Sciatic nerve (tissue), 2 donors: ENCODE measurements at places on chromosomes 3 and 15. TPM values are rescaled to one million over a fixed set of nuclear protein-coding genes. Genes with fewer than 3 reads are reported as not detected.

- no peak for DNase-seq
Observed at GRCh38 chr3:141255846-141256261, 24.2 kb downstream of the PXYLP1 start.

DNA sequence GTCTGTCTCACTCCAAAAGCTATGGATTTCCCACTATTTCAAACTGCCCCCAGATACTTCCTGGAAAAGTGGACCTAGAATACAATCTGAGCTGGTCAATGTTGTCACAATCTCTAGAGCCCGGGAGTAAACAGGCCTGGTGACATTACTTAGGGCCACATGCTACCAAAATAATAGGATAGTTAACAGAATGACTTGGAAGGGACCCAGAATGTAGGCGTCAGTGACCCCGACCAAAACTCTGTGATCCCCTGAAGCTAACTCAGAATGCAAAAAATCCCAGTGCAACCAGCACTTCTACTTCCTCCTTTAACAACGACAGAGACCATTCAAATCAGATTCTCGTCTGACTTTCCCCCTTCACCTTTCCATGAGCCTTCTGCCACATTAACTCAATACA is 51.5 kb upstream of the CDV3 start:
- DNase-seq, result no peak

GRCh38 chr3:47022641-47023071 is 43.2 kb downstream of the NBEAL2 start:
- no peak for DNase-seq

GRCh38 chr3:54939557-54940300 is 11.9 kb upstream of the LRTM1 start:
- DNase-seq, result no peak

GRCh38 chr3:156050918-156051317 is 69.5 kb upstream of the KCNAB1 start:
- no peak for DNase-seq

- DNase-seq, result no peak
Observed at GRCh38 chr3:24197809-24198208, 252.7 kb downstream of the NR1D2 start.

GRCh38 chr3:56915966-56916586 is 114.3 kb upstream of the ARHGEF3 start:
- no peak for DNase-seq

- no peak for DNase-seq
Observed at GRCh38 chr15:92519709-92520108, 126.0 kb downstream of the ST8SIA2 start.

DNA sequence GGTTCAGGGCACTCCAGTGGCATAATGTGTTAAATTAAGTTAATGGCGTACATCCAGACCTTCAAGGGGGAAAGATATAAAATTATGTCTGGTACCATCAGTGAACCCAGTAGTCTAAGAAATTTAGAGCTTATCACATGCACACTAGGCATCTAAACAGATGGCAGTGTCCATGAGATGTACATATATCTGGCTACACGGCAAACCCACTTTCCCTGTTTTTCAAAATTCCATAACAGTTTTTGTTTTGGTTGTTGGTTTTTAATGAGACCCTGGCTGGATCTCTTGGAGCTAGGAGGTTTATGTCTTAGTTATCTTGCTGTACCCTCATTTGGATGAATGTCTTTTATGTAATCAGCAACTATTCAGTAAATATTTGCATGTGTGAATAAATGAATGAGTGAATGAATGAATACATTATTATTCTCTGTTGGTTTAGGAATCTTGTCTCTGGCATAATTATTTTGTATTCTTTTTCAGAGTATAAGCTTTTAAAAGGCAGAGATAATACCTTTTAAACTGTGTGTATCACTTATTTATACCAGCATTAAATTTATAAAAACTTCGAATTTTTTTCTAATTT is 3.1 kb upstream of the UTS2B start:
- DNase-seq, result no peak

- peak; percentile 61 for DNase-seq
Observed at GRCh38 chr3:129616713-129617112, 10.2 kb upstream of the PLXND1 start.

DNA sequence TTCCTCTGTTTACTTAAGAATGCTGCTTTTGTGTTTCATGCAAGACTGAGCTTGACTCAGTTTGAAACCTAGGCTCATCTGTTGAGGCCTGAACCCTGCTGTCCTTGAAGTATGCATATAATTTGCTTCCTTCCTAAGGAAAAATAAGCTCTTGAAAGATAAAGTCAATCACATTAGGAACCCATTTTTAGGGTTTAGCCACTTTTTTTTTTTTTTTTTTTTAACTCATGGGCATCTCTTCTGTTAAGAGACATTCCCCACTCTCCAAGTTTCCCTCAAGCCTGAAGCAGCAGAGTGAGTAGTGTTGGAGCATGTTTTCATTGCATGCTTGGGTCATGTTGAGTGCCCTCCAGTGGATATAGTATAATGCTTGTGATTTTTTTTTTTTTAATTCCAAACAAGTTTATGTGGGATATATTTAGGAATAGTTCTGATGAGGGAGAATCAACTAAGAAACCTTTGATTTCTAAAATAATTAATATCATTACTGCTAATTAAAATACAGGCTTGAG is 3.6 kb downstream of the CTNNB1 start:
- no peak for DNase-seq

DNA sequence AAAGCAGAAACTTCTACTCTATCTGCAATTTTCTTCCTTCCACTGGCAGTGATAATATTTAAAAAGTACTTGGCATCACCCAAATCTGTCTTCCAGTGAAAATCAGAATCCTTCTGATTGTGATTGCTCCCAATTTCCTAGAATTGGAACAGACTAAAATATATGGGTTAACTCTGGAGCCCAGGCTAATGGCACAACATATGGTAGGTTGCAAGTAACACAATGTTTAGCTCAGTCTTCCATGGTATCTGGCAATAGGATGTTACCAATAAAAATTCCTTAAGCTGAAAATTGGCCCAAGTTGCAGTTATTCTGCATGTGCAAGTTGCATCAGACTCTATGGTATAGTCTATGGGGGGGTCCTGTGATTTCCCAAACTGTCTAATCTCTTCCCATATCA is 273.5 kb upstream of the ADAMTS9 start:
- DNase-seq, result no peak

- DNase-seq, result no peak
Observed at GRCh38 chr3:31448035-31448881, 84.5 kb upstream of the STT3B start.

DNA sequence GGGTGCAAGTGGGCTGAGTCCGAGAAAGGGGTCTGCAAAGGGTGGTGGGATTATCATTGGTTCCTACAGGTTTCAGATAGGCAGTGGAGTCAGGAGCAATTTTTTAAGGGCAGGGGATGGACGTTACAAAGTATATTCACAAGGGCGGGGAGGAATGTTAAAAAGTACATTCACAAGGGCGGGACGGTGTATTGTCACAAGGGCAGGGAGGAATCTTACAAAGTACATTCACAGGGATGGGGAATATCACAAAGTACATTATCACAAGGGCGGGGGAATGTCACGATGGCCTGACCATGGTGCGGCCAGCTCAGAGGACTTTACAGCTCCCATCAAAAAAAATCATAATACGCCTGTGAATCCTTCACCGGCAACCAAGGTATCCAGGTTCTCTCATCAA is 20.6 kb upstream of the TEX55 start:
- DNase-seq, result no peak

GRCh38 chr15:86879250-86880229 is 799.9 kb downstream of the AGBL1 start:
- no peak for DNase-seq

DNA sequence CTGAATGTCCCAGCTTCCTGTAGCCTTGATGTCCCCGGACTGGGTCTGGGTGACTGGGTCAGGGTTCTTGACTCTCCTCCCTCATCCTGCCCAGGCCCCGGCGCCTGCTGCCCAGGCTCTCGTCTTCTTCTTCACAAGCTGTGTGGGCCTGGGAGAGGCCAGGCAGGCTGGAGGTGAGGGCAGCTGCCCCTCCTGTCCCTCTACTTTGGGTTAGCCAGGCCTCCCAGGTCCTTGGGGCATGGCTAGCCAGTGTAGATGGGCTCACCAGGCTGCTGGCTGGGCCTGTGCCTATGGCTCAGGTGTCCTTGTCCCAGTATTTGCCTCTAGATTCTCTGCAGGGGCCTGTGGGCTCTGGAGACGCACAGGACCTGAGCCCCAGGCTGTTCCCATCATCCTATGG is 31.8 kb downstream of the TKT start:
- DNase-seq, result peak; percentile 42

DNA sequence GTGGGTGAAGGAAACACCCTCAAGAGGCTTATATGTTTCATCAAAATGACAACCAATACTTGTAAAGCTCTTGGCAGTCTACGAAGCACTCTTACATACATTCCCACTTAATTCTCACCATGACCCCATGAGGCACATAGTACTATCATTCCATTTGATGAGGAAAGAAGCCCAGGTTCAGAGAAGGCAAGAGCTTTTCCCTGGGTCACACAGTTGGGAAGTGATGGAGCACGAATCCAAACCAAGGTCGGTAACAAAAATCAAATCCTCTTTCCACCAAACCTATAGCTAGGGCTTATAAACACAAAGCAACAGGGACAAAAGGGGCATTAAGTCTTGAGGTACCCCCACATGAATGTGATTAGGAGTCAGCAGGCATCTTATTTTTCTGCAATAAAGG is 187.1 kb downstream of the UACA start:
- no peak for DNase-seq

RASL12 gene
- total RNA-seq, result 23.0 TPM

TEX55 gene
- not detected for total RNA-seq

PIGZ gene
- total RNA-seq, result 5.4 TPM

RAB6B gene
- 9.5 TPM for total RNA-seq
